ENCODE measurements at places on chromosomes 7 and 10.

DNA sequence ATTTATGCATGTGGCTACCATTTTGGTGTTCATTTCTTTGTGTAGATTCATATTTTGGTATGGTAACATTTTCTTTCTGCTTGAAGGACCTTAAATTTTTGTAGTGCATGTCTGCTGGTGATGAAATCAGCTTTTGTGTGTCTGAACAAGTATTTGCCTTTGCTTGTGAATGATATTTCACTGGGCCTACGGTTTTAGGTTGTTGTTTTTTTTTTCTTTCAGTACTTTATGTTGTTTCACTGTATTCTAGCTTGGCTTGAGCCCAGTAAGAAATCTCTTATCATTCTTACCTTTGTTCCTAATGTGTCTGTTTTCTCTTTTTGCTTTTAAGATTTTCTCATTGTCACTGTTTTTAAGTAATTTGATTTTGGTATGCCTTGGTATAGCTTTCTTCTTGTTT lies 31.9 kb downstream of the SAMD8 start:
- DNase-seq = no peak

DNA sequence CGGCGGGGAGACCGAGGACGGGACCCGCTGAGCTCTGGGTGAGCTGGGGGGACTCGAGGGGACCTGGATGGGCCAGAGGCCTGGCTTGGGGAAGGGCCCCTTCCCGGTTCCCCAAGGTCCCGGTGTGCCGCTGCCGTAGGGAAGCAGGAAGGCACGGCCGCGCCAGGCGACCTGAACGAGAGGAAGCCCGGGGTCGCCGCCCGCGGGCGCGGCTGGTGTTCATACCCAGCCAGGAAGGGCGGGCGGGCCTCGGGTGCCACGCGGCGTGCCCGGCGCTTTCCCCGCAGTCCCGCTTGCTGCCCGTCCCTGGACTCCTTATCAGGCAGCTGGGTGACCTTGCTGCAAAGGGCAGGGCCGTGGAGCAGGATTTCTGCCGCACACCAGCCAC lies 38.0 kb downstream of the ZNF777 start:
- DNase-seq = no peak

DNA sequence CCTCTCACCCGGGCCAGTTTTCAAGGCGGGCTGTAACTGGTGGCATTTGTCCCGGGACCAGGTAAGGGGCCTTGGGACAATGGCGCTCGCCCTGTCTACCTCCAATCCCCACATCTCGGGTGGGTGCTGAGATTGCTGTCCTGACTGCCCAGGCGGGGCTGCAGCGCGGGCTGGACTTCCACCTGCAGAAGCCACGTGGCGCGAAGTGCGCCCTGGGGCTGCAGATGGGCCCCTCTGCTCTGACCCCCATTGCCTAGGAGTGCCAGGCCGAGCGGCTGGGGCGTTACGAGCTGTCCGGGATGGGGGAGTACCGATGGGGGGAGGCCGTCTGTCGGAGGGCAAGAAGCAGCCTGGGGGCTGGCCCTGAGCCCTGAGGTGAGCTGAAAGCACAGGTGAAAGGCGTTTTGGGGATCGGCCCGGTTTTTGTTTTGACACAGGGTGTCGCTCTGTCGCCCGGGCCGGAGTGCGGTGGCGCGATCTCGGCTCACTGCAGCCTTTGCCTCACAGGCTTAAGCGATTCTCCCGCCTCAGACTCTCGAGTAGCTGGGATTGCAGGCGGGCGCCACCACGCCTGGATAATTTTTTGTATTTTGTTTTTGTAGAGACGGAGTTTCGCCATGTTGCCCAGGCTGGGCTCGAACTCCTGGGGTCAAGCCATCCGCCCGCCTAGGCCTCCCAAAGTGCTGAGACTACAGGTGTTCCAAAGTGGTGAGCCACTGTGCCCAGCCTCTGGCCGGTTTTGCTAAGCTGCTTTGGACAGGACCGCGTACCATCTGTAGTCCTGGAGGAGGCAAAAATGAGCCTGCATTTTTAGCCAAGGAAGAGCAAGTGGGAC lies at the start of gene SFXN2:
Gene SFXN2, plus strand, starts transcription at position 16 of the 835 bp plus-strand sequence. CDS start 12,001 bp downstream, outside the sequence.
- peak; percentile 44 for DNase-seq

DNA sequence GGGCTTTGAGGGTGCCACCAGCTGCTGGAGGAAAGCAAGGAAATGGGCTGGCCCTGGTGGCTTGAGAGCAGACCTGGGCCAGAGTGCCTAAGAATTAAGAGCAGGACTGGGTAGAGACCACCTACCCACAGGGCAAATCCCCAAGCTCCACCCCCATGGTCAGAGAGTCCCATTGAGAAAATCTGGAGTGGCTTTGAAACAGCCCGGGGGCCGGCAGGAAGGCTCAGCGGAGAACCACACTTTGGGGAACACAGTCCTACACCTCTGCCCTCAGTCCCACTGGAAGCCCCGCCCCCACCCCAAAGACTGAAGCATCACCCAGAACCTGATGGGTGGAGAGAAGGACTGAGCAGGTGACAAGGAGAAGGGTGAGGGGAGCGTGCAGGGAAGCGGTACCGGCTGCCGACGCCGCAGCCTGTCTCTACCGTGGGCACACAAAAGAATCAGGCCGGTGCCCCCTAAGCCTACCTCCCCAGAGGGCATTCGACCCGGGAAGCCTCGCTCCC lies 3.6 kb downstream of the SMARCD3 start:
- no peak for DNase-seq

GRCh38 chr7:30594048-30594539 lies 584 bp upstream of the GARS1 start:
- no peak for DNase-seq

DNA sequence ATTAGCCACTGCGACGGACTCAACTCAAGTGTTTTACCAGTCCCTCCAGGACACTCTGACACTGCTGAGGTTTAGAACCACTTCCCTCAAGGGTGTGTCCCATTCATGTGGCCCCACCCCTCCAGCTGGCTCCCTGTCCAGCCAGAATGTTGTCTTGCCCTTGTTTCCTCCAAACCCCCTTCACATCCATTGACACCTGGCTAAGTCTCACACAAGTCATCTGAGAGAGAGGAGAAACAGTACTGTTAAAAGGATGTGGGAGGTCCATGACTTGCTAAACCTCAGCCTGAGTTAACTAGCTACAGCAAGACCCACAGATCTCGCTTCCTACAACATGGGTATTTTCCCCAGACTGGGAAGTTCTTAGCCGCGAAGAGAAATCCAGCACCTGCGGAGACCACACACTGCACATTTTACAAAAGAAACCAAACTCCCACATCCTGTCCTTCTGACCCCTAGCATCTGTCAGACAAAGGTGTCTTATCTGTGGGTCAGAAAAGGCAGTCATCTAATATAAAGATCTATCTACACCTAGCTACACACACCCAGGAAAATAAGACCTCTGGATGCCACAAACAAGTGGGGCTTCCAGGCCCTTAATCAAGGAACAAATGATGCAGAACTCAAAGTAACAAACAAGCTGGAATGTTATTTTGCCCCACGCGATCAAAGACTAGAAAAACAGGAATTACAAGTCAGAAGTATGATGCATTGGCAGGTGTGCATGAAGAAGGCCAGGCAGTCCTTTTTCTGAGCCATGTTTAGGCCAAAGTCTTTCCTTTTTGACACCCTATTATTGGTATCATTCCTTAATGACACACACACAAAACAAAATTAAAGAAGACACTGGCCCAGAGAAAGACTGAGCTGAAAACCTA lies 13.9 kb downstream of the OSBPL3 start:
- DNase-seq = peak; percentile 32

DNA sequence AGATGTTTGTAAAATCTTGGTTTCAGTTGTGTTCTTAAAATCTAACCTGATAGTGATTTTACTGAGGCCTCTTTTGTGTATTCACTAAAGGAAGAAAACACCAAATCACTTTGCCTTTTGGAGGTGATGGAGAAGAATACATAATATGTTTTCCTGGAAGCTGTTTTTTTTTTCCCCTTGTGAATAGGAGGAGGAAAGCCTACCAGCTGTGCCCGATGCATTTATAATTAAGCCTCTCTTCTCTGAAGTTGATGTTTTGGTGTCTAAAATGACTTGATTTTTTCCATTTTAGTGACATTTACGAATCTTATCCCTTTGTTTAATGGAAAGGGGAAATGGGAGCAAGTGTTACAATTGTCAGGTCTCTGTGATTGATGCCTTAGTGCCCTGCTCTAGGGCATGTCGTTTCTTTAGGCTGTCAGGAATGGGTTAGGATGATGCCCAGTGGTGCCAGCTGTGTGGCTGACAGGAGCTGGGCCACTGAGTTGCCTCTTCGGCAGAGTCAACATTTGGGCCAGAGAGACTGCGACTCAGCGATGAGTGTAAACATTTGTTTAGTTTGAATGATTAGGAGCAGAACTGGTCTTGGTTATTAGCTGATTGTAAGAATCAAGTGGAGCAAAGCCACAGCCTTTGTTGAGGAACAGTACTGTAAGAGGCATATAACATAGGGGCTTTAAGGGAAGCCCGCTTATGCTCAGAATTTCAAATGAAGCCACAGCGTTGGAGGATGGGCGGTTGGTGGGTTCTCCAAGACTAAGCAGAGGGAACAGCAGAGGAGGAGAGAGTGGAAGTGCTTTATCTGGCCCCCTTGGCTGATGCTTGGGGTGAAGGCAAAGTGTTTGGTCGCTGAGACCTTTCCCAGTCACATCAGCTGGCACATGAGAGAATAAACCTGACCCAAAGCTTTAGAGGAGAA lies 81.6 kb downstream of the CDK14 start:
- DNase-seq = no peak

- no peak for DNase-seq
Measured at GRCh38 chr7:80307227-80307856, 172.7 kb downstream of the GNAI1 start.

- DNase-seq = no peak
Measured at GRCh38 chr10:48501787-48502771, 102.8 kb downstream of the ARHGAP22 start.

- DNase-seq = no peak
Measured at GRCh38 chr7:25482631-25483030, 254.3 kb upstream of the NPVF start.

DNA sequence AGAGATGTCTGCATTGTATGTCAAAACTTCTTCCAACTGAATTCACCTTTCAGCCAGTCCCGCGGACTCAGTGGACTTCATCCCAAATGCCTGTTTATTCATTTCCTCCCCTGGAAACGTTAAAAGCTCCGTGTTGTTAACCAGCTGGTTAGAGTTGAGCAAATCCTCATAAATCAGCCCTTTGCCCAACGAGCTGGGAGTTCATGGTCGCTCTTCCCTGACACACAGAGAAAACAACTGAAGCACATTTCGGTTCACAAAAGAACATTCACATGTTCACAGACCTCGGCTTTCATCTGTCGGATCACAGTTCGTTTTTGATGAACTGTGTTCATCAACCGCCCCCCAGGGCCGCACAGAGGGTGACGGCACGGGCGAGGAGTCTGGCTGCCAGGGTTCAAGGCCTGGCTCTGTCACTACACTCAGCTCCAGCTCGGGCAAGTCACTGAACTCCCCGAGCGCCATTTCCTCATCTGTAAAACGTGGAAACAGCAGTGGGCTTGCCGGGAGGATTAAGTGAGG lies 62.6 kb downstream of the GLI3 start:
- no peak for DNase-seq

GRCh38 chr10:1153805-1154351 lies 97.7 kb downstream of the WDR37 start:
- no peak for DNase-seq

DNA sequence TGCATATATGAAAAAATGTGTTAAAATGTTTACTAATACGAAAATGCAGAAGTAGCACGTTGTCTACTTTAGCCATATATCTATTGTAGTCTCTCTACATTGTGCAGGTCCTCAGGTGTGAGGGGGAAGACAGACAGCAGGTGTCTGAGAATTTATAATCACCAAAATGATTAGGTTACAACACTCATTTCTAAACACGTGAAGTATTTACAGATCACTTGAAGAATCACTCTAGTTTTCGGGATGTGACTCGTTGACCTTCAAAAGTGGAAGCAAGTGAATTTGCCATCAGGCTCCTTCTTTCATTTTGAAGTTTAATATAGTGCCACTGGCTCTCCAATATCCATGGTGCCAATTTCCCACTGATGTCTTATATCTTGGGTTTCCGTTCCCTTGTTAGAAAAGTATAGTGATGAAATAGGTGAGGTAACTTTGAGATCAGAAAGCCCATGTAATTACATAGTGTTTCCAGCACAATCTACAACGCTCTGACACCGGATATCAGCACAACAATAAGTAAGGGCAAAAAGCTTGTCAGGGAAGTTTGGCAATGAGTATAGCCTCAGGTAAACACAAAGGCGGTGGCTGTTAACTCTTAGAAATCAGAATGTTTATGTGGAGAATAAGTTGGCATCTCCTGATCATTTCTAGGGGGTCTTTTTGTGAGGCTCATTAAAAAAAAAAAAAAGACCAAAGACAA lies 57.5 kb upstream of the SP4 start:
- DNase-seq = no peak

- no peak for DNase-seq
Measured at GRCh38 chr10:60940446-60940845, 3.5 kb downstream of the RHOBTB1 start.

- DNase-seq = no peak
Measured at GRCh38 chr10:117663750-117664149, 121.2 kb downstream of the EMX2 start.

DNA sequence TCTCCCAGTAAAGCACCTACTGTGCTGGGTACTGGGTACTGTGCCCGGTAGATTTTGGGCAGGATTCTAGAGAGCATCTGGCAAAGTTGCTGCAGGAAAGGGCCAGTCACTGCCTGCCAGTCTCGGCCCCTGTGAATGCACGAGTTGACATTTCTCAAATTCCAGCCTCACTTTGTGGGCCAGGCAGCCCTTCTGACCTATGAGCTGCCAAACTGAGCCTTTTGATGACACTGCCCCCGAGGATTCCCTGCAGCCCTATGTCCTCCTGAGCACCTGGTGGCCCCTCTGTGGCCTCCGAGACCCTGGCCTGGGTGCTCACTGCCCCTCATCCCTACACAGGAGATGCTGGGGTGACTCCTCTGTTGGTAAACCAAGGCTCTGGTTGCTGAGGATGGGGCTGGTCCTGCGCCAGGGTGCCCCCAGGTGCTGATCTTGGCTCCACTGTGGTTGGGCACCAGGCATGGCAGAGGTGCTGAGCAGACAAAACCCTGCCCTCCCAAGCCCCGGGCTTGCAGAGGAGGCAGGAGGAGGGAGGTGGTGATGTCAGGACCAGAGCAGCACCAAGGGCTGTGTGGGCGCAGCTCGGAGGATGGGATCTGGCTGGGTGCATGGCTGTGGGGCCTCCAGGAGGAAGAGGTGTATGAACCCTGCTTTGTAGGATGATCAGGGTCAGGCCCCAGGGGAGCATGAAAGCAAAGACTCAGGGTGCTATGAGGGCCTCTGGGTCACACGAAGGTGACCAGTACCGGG lies 16.2 kb downstream of the LHPP start:
- DNase-seq = no peak

- DNase-seq = no peak
Measured at GRCh38 chr10:16570731-16571130, 49.1 kb upstream of the C1QL3 start.

- DNase-seq = peak; percentile 15
Measured at GRCh38 chr7:91140982-91141381, 123.3 kb upstream of the FZD1 start.

GRCh38 chr7:37441386-37441760 lies 7.3 kb downstream of the ELMO1 start:
- DNase-seq = no peak

- DNase-seq = no peak
Measured at GRCh38 chr10:68603766-68604165, 43.6 kb downstream of the TET1 start.

GRCh38 chr10:1638889-1639419 lies 98.4 kb downstream of the ADARB2 start:
- DNase-seq = no peak

Measured in CD4-positive, alpha-beta T cell treated with Interleukin-1 beta for 1 hour (primary cell).